ENCODE measurements at places on chromosomes 11 and 22.

- no peak for DNase-seq
Observed at GRCh38 chr22:49593509-49593908, 234.2 kb downstream of the BRD1 start.

- peak; percentile 71 for DNase-seq
Observed at GRCh38 chr11:63918507-63919191, 1.7 kb upstream of the RCOR2 start.

GRCh38 chr11:17725174-17725573 is 5.8 kb downstream of the MYOD1 start:
- DNase-seq: no peak

DNA sequence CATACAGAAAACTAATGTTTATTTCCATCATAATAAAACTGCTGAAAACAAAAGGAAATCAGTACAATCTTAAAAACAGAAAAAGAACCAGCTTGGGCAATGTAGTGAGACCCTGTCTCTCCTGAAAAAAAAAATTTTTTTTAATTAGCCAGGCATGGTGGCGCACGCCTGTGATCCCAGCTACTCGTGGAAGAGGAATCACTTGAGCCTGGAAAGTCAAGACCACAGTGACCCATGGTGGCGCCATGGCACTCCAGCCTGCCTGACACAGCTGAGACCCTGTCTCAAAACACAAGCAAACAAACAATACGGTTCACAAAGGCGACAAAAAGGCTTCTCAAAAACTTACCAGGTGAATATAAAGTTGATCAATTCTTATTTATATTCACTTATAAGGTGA is 289.7 kb downstream of the BRD1 start:
- no peak for DNase-seq

- DNase-seq: peak; percentile 46
Observed at GRCh38 chr11:118152552-118153471, at the start of gene SCN4B. Gene SCN4B (minus strand): TSS chr11:118152823. CDS start chr11:118152673, 150 bp downstream.

DNA sequence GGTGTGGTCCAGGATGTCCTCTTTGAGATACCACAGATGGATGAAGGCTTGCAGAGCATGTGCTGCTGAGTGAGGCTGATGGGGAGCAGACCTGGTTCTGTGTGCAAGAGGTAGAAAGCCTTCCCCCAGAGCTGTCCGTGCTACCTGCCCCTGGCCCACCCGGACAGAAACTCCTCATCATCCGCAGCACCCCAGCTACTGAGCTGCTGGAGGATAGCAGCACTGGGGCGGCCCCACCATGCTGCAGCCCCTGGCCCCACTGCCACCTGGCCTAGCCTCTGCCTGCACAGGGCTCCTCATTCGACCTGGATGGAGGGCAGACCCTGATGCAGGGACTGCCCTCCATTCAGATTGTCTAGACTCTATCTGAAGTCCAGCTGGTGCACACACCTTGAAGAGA is 50.5 kb downstream of the NCAPD3 start:
- no peak for DNase-seq

DNA sequence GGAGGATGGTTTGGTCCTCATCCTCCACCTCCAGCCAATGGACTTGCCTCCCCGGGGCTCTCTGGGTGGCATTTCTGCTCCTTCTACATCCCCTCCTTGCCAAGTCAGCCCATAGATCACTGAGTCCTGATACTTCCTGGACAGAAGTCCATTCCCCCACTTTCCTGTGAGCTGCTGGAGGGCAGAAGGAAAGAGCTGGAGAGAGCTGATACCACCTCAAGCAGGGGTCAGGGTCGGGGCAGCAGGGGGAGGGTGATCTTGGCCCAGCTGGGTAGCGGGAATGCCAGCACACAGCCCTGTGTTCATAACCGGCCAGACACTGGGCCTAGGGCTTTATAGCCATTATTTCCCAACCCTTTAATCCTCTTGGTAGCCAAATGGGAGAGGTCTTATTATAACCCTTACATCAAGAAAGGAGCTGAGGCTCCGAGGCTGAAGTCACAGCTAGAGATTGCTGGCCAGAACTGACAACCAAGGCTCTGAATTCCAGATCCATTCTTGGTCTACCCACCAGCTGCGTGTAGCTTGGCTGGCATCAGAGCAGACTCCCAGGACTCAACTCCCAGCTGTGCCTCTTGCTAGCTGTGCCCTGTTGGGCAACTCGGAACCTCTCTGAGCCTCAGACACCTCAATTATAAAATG is 39.9 kb downstream of the CD6 start:
- no peak for DNase-seq

DNA sequence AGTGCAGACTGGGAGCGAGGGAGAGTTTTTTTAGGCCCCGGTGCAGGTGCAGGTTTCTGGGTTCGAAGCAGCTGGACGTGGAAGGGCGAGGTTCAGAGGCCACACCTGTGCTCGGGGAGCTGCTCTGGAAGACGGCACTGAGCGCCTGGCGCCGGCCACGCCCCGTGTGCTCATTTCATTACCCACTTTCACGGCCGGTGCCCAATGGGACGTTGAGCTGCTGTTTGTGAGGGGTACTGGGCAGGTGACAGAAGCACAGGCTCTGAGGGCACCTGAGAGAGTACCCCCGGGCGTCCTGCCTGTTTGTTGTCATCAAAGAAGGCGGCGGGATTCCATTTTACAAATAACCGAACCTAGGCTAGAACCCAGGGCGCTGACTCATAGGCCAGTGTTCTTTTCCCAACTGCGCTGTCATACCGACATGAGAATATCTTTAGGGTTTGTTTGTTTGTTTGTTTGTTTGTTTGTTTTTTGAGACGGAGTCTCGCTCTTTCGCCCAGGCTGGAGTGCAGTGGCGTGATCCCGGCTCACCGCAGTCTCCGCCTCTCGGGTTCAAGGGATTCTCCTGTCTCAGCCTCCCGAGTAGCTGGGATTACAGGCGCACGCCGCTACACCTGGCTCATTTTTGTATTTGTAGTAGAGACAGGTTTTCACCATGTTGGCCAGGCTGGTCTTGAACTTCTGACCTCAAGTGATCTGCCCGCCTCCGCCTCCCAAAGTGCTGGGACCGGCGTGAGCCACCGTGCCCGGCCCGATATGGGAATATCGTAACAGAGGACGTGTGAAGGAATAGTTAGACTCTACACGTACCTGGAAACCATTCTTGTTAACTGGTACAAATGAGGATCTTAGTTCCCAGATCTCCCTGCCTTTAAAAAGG is 16.6 kb upstream of the SPTBN2 start:
- DNase-seq: no peak

DNA sequence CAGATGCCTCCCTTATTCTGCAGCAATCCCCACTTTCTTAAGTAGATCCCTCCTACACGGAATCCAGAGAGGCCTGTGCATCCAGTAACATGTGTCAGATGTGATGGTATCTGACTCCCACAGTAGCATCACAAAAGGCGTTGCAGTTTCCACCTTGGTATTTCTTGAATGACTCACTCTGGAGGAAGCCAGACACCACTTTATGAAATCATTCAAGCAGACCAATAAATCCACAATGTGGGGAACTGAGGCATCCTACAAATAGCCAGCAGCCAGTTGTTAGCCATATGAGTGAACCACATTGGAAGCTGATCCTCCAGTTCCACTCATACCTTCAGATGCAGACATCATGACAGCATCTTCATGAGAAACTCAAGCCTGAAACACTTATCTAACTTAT is 798.1 kb downstream of the OPCML start:
- peak; percentile 95 for DNase-seq

- DNase-seq: no peak
Observed at GRCh38 chr11:116348226-116348625, 424.6 kb downstream of the BUD13 start.

- DNase-seq: peak; percentile 10
Observed at GRCh38 chr11:133560472-133560855, 28.2 kb upstream of the OPCML start.

DNA sequence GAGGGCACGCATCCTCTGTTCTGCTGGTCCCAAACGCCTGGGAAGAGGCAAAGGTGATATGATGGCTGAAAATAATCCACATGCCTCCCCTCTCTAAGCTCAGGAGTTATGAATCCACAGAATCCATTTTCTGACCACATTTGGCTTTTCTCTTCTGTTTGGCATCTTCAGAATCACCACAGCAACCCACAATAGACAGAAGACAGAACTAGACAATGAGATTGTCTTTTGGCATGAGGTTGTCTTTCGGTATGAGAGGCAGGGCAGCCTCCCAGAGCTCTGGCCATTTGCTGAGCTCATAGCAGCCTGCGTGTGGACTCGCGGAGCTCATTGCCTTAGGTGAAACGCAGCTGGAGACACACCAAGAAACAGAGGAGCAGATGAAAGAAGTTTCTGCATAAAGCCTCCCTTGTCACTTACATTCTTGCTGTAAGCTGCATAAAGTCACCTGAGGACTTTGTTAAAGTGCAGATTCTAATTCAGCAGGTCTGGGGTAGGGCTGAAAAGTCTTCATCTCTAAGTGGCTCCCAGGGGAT is 868.0 kb downstream of the NTM start:
- no peak for DNase-seq

DNA sequence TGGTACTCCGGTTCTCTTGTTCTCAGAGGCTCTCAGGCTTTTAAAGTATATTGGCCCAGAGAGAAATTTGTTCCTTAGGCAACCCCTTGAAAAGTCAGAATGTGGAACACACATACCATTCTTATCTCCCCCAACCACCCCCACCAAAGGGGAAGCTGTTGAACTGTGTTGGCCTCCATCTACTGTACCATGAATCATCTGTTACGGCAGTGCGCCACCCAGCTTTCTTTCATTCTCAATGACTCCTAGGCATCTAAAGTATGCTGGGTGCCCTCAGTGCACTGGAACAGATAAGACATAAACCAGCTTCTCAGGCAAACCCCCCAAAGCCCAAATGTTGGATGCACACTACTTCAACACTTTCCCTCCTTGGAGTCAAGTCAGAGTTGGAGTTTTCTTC is 696.2 kb upstream of the TENM4 start:
- DNase-seq: peak; percentile 56

All from fibroblast of skin of scalp (primary cell).